ENCODE measurements at places on chromosomes 4 and X.
A peak's percentile ranks its signal among the peaks of the same experiment; 100 is the strongest.

DNA sequence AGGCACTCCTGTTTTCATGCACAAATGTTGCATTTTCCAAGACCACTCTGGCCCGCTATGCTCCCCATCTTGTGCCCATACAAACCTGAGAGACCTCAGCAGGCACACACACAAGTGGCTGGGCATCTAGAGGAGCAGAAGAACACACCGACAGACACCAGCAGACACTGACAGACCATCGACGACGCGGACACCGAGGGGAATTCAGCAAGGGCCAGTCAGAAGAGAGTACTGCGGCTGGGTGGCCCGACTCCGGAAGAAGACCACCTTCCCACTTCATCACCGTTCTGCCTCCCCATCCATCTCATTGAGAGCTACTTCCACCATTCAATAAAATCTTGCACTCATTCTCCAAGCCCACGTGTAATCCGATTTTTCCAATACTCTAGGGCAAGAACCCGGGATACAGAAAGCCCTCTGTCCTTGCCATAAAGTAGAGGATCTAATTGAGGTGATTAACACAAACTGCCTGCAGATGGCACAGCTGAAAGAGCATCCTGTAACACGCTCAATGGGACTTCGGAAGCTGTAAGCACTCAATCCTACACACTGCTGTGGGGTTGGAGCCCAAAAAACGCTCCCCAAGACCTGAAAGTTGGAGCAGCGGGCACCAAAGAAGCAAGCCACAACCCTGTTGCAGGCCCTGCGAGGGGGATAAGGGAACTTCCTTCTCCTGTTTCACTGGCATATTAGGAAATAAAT is 780.9 kb downstream of the ARAP2 start:
- DNase-seq = no peak

DNA sequence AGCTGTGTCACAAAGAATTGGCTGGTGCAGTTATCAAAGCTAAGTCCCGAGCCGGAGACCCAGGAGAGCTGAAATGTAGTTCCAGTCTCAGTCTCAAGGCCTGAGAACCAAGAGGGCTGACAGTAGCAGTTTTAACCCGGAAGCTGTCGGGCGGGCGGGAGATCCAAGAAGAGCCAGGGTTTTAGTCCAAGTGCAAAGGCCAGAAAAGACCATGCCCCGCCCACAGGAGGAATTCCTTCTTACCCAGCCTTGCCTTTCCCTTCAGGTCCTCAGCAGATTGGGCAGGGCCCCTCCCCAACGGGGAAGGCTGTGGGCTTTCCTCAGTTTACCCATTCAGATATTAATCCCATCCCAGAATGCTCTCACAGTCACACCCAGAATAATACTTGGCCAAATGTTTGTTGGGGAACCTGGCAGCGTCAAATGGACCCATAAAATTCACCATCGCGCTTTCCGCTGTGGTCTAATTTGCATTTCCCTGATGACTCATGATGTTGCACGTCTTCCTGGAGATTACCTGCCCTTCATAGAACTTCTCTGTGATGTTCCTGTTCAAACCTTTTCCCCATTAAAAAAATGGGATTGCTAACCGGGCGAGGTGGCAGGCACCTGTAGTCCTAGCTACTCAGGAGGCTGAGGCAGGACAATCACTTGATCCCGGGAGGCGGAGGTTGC is 16.2 kb downstream of the MAEA start:
- peak; percentile 32 for DNase-seq

DNA sequence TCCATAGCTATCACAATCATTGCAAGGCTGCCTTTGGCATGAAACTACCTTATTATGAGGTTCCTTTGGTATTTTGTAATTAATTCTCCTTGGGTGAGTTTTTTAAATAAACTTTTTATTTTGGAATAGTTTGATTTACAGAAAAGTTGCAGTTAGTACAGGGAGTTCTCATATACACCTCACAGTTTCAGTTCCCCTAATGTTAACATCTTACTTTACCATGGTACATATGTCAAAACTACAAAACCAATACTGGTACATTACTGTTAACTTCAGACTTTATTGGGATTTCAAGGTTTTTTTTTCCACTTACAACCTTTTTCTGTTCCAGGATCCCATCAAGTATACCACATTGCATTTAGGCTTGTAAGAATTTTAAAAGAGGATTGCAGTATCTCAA is 52.0 kb upstream of the RGN start:
- no peak for DNase-seq

- no peak for DNase-seq
Measured at GRCh38 chrX:29627833-29628232, 587.5 kb upstream of the MAGEB2 start.

DNA sequence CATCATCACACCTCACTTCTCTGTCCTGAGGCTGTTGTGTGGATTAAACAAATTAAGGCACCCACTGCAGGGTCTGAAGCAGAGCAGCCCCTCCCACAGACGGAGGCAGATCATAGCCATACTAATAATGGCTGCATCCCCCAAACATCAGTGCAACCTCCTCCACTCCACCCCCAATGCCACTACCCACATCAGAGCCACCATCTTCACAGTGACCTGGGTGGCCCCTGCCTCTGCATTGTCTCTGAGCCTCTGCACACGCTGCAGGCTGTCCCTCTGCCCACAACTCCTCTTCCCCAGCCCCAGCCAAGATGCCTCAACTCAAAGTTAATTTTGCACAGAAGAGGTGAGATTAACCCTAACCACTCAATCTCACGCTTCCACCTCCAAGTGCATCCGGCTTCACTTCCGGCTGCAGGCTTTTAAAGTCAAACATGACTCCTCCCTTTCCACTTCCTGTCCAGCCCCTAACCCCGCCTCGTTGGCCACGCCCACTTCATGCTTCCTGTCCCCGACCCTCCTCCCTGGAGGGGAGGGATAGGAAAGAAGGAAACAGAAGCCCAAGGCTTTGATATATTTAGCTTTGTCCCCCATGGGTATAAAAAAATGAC is 22.7 kb downstream of the JAKMIP1 start:
- DNase-seq = peak; percentile 39

- no peak for DNase-seq
Measured at GRCh38 chr4:114250439-114250891, 271.0 kb upstream of the ARSJ start.

DNA sequence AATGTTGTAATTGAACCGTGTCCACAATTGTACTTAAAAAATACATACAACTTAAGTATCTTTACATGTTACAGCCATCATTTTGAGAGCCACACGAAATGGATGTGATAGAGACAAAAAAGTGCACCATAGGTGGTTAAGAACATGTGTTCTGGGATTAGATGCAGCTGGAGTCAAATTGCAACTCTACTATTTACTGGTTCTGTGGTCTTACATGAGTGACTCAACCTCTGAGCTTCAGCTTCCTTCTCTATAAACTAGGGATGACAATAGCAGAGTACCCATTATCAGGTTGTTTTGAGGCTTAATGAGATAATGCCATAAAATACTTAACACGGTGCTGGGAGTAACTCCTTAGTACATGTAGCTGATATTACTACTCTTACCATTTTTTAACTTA is 130.4 kb downstream of the IDS start:
- DNase-seq = no peak

- DNase-seq = no peak
Measured at GRCh38 chr4:156956826-156957368, 14.7 kb downstream of the PDGFC start.

DNA sequence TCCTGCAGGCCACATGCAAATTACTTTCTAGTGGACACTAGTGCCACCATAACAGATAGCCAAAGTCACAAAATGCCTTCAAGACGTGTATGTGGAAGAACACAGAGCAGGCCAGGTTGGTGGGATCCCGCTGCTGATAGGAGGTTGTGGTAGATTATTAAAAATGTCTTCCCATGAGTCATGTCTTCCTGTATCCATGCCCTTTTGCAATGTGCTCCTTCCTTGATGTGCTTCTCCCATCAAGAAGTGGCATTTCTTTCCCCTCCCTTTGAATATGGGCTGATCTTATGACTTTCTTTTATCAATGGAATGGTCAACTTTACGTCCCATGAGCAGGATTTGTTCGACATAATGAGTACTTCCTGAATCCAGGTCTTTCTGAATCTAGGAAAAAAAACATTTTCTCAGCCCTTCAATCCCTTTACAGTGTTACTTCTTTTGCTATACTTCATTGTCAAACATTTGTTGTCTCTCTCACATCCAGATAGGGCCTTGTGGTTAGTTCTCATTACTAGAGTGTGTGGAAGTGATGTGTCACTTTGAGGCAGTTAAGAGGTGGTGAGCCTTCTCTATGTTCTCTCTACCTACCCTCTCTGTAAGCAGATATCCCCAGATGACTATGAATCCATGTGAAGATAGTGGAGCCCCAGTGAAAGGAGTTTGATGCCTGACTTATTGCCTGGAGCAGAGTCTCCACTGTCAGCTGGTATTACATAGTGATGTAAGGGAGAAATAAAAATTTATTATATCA is 519.2 kb upstream of the DIPK2B start:
- DNase-seq = no peak

GRCh38 chrX:107447642-107448041 is 1.8 kb upstream of the FRMPD3 start:
- DNase-seq = no peak

DNA sequence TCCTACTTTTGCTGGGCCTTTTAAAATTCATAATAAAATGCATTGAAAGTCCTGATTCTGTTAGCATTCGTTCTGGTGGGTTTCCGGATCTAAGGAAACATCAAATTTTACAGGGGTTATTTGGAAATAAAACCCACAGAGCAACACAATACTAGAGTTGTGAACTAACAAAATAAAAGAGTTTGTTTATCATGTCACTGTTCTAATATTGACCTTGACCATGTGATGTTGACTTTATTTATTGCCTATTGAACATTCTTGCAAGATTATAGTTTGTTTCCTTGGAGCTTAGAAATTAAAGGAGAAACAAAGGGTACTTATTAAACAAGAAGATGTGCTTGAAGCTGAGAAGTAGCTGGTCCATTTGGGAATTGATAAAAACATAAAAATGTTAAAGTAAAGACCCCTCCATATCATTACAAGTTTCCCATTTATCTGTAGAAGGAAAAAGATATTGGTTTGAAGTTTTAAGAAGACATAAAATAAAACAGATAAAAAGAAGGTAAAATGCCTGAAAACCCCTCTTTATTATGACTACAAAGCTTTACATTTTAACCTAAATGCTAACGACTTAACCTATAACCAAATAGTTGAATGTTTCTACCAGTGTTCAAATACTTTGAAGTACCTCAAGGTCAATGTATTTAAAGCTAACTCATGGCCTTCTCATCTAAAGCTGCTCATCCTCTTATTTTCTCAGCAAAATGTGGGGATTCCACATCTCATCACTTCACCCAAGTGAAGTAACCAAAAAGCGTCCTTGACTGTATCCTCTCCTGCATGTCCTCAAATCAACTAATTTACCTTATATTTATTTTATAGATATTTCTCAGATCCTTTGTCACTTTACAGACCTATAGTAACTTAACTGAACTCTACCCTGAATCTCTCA is 179.6 kb downstream of the GASK1B start:
- DNase-seq = no peak

DNA sequence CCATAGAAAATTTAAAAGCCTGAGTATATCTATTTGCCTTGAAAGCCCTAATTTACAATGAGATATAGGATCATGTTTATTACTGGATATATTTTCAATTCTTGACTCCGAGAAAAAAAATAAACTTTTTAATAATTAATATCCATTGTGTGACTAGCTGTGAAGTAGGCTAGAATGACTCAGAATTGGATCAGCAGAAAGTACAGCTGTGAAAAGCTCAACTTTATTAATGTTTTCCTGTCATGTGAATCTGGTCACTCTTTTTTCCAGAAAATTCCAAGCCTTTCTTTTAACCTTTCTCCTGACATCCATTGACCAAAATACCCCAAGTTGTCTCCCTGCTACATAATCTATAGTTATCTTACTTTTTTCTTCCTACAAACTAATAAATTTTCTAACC is 171.8 kb upstream of the PACRGL start:
- no peak for DNase-seq

DNA sequence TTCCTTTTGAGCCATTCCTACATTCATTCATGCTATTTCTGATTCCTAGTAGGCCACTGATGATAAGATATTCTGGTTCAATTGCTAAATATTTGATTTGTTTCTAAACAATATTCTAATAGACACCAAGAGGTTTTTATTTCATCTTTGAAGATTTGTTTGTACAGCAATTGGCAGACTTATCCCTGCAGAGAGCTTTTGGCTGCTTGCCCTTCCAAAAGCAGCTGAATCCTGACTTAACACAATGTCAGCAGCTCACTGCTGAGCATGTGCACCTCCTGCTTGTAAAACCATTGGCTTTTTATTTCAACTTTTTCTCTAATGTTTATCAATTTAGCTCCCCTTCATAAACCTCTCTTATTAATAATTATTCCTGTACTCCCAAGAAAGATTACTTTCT is 45.3 kb downstream of the MMRN1 start:
- DNase-seq = no peak

DNA sequence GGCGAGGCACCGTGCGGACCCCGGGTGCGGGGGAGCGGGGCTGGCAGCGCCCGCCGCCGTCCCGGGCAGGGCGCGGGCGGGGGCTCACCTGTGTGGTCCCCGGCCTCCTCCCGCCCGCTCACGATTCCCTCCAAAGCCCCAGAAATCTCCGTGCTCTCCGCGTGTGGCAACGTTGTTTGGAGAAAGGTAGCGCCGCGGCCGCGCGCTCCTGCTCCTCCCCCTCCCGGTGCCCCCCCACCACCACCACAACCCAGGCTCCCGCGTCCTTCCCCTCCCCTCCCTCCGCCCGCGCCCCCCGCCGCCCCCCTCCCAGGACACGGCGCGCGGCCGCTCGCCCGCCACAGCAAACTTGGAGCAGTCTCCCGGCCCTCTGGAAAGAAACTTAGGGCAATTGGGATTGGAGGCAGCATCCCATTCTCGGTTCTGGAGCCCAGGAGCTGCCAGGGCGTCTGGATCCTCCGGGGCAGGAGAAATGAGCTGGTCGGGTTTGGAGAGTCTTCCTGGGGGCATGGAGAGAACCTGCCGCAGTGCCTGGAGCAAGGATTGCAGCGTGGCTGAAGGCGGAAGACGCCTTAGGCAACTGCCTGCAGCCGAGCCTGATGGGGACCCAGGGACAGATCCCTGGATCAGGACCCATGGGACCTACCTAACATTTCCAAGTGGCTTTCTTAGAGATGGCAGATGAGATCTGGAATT is 855 bp downstream of the KLF3 start:
- DNase-seq = peak; percentile 64

DNA sequence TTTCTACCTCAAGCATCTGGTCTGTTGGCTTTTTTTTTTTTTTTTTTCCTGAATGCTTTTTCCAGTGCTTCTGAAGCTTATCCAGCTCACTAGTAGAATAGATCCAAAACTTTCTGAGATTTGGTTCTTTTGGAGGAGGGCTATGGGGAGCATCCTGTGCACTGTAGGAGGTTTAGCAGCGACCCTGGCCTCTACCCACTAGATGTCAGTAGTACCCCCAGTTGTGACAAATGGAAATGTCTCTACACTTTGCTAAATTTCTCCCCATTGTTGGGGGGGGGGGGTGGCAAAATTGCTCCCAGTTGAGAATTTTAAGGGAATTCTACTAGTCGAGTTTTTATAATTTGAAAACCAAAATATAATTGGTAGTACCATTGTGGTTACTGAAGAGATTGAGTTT is 23.0 kb upstream of the PPA2 start:
- DNase-seq = no peak
